ENCODE measurements at places on chromosomes 7 and 10. TPM values are rescaled to one million over a fixed set of nuclear protein-coding genes. Genes with fewer than 3 reads are reported as not detected.

The HOXA6 gene
- 15.6 TPM for total RNA-seq

The GLI3 gene
- total RNA-seq: 105 TPM

The ZNF727 gene
- total RNA-seq: 1.2 TPM

The GPNMB gene
- total RNA-seq: 42.5 TPM

The DEPP1 gene
- total RNA-seq: 52.5 TPM

The ITIH5 gene
- total RNA-seq: 24.3 TPM

The AIMP2 gene
- 6.4 TPM for total RNA-seq

The DPYSL4 gene
- 5.0 TPM for total RNA-seq

The KIF11 gene
- not detected for total RNA-seq

The RGR gene
- not detected for total RNA-seq

The GDI2 gene
- total RNA-seq: 205 TPM
